ENCODE measurements at places on chromosomes 13 and 19. TPM values are rescaled to one million over a fixed set of nuclear protein-coding genes. Genes with fewer than 3 reads are reported as not detected.
A peak's percentile ranks its signal among the peaks of the same experiment; 100 is the strongest.

The PRKCG gene
- total RNA-seq = 0.55 TPM

The TMEM150B gene
- total RNA-seq = 0.87 TPM

The CAMSAP3 gene
- total RNA-seq = 0.24 TPM

The CEACAM16 gene
- total RNA-seq = not detected

- H3K4me3 ChIP-seq = no peak overlapping the region
- H3K27ac ChIP-seq = no peak overlapping the region
- peaks cover 14% of the 10 kb centered on the region for H3K4me1 ChIP-seq
- H3K36me3 ChIP-seq = peaks cover 35% of the 10 kb centered on the region
- no peak for DNase-seq
- no peaks in the 10 kb centered on the region for H3K27me3 ChIP-seq
Observed at GRCh38 chr19:582497-583197, 7.0 kb upstream of the HCN2 start.

- no peak overlapping the region for H3K4me3 ChIP-seq
- H3K4me1 ChIP-seq = peaks cover 10% of the 10 kb centered on the region
- no peak overlapping the region for H3K27ac ChIP-seq
- H3K27me3 ChIP-seq = no peaks in the 10 kb centered on the region
- no peaks in the 10 kb centered on the region for H3K36me3 ChIP-seq
Observed at GRCh38 chr19:6579450-6580178, 11.3 kb downstream of the CD70 start.

DNA sequence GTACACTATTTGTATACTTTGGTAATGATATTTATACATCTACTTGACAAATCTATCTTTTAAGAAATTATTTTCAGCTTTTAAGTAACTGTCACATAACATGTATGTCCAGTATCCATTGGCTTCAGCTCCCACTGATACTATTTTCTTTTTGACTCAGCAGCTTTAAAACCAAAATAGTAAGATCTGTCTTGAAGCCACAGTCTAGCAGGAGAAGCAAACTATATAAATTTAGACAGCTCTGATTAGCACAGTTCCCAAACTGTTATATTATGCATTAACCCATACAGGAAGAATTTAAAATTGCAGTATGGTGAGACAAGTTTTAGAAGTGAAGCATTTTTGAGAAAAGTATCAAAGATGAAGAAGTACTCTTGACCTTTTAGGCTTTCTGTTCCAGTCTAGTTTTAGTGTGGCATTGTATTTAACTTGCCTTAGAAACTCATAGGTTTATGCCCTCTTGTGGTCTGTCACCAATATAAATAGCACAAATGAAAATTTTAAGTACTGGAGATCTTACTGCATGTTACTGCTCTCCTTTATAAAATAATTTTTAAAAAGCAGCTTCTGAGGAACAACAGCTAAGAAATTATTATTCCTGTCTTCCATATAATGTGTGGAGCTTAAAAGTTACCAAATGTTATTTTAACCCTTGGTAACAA, 24.7 kb downstream of the URI1 start:
- DNase-seq = no peak
- H3K4me1 ChIP-seq = peaks cover 4% of the 10 kb centered on the region
- no peaks in the 10 kb centered on the region for H3K27me3 ChIP-seq
- no peak overlapping the region for H3K4me3 ChIP-seq
- no peak overlapping the region for H3K27ac ChIP-seq
- H3K36me3 ChIP-seq = no peaks in the 10 kb centered on the region

DNA sequence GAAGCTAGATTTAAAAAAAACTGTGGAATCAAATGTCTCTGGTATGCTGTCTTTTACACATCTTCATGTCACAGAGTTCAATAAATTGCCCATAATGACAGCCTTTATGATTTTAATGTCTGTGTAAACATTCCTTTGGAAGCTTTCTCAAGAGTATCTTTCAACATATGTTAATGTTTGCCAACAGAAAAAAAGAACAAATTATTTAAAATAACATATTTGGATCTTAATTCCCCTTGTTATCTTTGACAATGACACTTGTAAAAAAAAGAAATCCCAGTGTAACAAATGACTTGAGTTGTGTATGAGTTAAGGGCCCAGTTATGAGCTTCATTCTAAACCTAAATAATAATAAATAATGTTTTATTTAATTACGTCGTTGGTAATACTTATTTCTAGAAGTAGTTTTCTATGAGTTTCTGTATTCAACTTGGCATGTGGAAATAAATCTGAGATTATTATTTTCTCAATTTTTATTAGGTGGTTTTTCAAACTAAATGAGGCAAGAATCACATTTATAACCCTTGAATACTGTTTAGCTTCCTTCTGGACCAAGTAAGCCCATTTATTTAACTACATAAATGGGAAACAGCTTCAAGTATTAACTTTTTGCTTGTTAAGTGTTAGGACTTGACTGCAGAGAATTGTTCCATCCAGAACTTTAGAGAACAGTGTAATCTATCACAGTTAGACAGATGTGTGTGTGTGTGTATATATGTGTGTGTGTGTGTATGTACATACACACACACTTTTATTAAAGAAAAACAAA, 182.1 kb downstream of the POSTN start:
- no peak overlapping the region for H3K27ac ChIP-seq
- no peaks in the 10 kb centered on the region for H3K27me3 ChIP-seq
- H3K36me3 ChIP-seq = no peaks in the 10 kb centered on the region
- no peaks in the 10 kb centered on the region for H3K4me1 ChIP-seq
- H3K4me3 ChIP-seq = no peak overlapping the region
- DNase-seq = no peak

GRCh38 chr19:55086730-55087541, 11.3 kb downstream of the EPS8L1 start:
- H3K4me3 ChIP-seq = peak overlapping the region; percentile 6
- peaks cover 36% of the 10 kb centered on the region for H3K4me1 ChIP-seq

Measured in natural killer cell (primary cell).